NB4 (cell line): ENCODE measurements at places on chromosomes 16 and 17.

DNA sequence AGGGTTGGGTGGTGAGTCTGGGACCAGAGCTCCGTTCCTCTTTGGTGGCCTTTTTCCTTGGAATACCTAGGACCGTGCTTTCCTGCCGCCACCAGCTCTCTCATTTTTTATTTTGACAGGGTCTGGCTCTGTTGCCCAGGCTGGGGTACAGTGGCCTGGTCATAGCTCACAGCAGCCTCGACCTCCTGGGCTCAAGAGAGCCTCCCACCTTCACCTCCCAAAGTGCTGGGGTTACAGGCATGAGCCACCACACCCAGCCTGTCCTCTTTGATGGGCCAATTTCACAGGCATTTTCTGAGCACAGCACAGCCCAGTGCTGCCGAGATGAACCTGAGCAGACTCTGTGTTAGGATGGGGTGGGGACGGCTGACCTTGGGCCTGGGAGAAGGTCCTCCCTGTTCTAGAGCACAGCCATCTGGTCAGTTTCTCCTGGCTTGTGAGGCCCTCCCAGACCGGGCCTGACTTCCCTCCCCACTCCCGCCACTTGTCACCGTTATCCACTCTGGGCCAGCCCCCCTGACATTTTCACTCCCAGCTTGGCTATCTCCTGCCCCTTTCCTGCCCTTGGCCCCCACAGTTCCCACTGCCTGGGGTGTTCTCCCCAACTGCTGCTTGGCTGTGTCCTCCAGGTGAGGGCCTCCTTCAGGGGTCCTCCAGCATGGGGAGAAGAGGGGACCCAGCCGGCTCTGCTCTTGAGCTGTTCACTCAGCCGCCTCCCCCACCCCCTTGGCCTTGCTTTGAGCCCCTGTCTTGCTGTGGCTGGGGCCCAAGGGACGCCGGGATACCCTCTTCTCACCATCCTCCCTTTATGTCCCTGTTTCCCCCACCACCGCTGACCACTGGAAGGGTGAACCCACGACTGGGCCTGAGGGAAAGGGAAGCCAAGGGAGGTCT is 5.0 kb downstream of the ADCY7 start:
- DNase-seq = no peak

DNA sequence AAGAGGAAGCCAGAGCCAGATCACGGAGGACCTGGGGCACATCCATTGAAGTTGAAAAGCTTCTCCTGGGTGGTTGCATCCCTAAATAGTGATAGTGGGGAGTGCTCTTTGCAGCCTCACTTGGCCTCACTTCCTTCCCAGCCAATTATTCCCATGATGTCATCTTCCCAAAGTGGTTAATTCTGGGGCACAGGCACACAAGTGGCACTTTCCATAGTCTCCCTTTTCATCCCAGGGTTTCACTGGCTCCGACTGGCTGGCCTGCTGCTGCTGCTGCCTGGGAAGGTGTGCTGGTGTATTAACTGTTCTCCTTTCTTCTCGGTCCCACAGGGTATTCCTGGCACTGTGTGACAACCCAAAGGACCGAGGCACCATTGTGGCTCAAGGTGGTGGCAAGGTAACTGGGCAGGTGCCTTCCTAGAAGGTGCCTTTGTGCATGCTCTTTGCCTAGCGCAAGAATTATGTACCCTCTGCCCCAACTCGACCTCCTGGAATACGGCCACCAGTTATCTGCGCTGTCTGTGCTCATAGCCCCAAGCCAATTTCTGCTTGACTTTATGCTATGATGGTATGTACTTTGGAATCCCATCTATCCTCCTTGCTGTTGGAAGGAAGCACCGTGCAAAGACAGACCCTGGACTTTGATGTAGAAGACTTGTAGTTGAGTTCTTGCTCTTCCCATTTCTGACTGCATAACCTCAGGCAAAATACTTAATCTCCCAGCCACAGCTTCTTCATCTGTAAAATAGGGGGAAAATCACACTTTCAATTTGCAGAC is 18.4 kb downstream of the SLC35G3 start:
- no peak for DNase-seq

GRCh38 chr16:49486400-49486799 is 112.8 kb downstream of the C16orf78 start:
- no peak for DNase-seq

DNA sequence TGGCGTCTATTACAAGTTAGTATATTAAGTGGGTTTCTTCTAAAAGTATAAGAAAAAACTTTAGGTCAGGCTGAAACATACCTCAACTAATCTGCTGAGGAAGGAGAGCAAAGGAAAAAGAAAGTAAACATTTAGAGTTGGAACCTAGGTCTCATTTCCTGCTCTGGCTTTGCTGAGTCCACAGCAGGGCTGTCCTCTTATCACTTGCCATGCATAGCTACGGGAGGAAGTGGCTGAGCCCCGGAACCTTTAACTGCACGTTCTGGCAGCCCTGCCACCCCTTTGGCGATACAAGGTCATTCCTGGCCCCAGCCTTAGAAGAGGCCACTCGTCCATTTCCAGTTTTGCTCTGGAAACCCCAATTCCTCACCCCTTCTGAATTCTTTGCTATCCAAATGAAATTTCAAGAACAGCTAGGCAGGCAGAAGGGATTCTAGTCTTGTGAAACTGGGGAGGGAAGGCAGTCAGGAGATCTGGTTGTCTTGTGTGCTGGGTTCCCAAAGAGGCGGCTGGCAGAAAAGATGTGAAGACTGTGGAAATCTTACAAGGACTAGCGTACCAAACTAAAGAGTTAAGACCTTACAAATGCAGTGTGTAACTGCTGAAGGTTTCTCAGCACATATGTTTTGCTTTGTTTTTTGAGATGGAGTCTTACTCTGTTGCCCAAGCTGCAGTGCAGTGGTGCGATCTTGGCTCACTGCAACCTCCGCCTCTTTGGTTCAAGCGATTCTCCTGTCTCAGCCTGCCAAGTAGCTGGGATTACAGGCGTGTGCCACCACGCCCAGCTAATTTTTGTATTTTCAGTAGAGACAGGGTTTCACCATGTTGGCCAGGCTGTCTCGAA is 19.1 kb downstream of the WIPI1 start:
- DNase-seq = peak; percentile 82

- DNase-seq = no peak
These were observed 8.4 kb upstream of the MTSS2 start for GRCh38 chr16:70694088-70694867.

DNA sequence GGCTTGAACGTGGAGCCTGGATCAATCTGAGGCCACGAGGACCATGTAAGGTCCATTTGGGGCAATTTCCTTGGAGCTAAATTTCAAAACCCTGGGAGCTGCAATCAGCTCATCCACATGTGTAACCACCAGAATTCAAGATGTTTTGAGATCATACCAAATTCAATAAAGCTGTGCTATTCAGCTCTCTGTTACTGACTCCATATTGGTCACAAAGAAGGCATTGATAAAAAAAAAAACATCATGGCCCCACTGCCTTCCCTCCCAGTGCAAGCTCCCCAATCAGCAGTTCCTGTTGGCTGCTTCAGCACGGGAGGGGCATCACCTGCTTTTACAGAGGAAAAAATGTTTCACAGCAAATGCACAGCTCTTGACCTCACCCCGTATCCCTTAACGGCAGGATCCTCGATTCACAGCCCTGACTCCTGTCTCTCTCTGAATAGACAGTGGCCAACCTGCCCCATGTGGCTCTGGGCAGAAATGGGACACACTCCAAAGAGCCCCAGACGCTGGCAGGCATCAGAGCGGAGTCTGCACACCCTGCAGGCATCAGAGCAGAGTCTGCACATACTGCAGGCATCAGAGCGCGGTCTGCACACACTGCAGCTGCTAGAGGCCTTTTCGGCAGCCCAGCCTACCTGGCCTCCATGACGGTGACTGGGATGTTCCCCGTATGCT is 37.1 kb downstream of the FANCA start:
- no peak for DNase-seq

- DNase-seq = no peak
These were observed 219.0 kb downstream of the UTP18 start for GRCh38 chr17:51479303-51479702.

GRCh38 chr17:28141773-28142172 is 99.3 kb downstream of the NLK start:
- DNase-seq = no peak

DNA sequence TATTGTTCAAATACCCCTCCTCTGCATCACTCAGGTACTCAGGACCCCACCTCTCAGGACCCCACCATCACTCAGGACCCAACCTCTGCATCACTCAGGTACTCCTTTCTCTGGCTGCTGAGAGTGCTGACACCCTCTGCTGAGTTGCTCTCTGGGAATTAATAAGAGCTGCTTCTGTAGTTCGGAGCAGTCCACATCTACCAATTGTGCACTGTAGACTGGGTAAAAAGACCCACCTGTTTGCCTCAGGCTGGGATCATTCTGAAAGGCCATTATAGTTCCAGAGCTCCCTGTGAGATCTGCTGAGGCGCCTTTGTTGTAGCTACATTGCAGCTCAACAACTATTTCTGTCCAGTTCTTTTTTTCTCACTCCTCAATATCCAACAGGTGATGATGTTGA is 276.3 kb upstream of the MYOCD start:
- no peak for DNase-seq

DNA sequence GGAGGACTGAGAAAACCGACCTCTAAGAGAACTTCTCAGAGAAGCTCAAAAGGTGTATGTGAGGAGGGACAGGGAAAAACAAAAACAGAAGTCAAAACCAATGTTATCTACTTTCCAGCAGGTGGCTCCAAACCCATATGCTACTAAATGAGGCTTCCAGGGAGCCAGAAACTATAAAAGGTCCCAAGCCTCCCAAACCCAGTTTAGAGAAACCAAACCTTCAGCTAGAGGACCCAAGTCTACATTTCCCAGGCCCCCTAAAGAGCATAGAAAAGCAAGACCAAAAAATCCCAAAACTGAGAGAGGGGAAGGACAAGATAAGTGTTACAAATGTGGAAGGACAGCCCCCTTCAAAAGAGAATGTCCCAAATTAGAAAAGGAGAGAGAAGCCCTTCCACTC is 3.7 kb downstream of the HPR start:
- DNase-seq = peak; percentile 66

DNA sequence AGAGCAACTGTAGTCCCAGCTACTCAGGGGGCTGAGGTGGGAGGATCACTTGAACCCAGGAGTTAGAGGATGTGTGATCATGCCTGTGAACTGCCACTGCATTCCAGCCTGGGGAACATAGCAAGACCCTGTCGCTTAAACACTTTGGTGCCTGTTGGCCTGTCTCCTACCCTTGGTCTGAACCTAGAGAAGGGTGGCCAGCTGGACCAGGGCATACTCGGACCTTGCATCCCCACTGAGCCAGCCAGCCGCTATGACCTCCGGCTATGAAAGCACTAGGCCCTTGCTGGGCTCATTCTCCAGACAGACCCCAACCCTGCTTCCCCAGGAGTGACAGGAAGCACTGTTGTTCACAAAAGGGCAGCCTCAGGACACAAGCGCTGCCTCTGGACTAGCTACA is 4.6 kb downstream of the IFT20 start:
- no peak for DNase-seq

GRCh38 chr16:3065069-3065741 is at the start of gene IL32:
TSS of gene IL32 (plus strand) at chr16:3065640. CDS start at chr16:3065812, 172 bp downstream.
- DNase-seq = no peak

- DNase-seq = no peak
These were observed 15.5 kb downstream of the MYH10 start for GRCh38 chr17:8614988-8615387.

- no peak for DNase-seq
These were observed 31.9 kb downstream of the PDIA2 start for GRCh38 chr16:314795-315299.

GRCh38 chr16:53598511-53599275 is 95.7 kb upstream of the AKTIP start:
- DNase-seq = no peak

GRCh38 chr17:33260638-33261037 is 32.5 kb downstream of the ASIC2 start:
- no peak for DNase-seq

GRCh38 chr16:51012396-51012795 is 138.7 kb downstream of the SALL1 start:
- no peak for DNase-seq

DNA sequence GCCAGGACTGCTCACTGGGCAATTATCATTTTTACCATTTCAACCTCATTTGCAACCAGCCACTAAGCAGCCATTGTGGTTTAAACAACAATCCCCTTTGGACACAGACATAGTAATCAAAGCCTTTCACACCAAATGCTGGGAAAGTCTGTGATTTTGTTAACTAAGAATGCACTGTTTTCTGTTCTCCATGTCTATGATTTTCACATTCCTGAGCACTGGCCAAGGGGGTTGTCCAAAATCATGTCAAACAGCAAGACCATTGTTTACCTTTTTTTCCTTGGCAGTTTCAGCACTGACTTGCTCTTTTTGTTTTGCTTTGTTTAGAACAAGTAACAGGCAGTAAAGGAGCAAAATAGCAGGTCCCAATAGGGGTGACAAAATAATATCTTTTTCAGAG is 106.3 kb upstream of the SIAH1 start:
- DNase-seq = no peak

GRCh38 chr17:163514-164098 is 17.8 kb downstream of the DOC2B start:
- no peak for DNase-seq

GRCh38 chr17:9090641-9091096 is 69.4 kb downstream of the NTN1 start:
- DNase-seq = no peak

DNA sequence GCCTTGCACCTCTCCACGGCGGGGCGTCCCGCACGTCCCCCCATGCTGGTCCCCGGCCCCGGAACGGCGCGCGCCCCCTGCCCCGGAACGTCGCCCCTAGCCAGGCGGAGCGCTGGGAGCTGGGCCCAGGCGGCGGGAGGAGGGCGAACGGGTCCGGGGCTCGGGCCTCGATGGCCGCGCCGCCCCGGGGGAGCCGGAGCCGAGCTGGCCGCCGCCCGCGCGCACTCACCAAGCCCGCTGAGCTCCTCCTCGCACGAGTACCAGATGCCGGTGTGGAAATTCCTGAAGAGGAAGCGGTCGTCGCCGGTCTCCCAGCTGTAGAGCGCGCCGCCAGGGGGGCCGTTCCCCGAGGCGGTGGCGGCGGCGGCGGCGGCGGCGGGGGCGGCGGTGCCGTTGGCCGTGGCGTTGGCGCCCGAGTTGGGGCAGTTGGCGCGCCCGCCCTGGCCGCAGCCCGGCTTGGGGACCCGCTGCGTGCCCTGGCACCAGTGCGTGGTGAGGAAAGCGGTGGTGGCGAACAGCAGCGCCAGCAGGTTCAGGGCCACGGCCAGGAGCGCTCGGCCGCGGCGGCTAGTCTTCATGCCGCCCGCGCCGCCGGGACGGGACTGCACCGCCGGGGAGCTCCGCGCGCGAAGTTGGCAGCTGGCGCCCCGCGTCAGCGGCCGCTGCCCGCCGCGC is 530 bp downstream of the GSG1L start:
- DNase-seq = peak; percentile 50

- DNase-seq = no peak
These were observed 72.1 kb downstream of the AMFR start for GRCh38 chr16:56353054-56353921.

- no peak for DNase-seq
These were observed 61.7 kb upstream of the MRC2 start for GRCh38 chr17:62565817-62566216.

- DNase-seq = no peak
These were observed 53.7 kb upstream of the C17orf78 start for GRCh38 chr17:37322106-37322505.
